Activated gamma-delta T cell (primary cell): ENCODE measurements at places on chromosomes 13 and 19.

- no peak for DNase-seq
These were observed 84.0 kb upstream of the TDRD3 start for GRCh38 chr13:60312851-60313505.

- no peak for DNase-seq
These were observed 4.3 kb upstream of the C5AR1 start for GRCh38 chr19:47305309-47305751.

GRCh38 chr19:33405553-33406461 lies 32.3 kb downstream of the CEBPG start:
- DNase-seq = no peak

GRCh38 chr13:109840201-109840892 lies 54.0 kb upstream of the IRS2 start:
- DNase-seq = no peak

DNA sequence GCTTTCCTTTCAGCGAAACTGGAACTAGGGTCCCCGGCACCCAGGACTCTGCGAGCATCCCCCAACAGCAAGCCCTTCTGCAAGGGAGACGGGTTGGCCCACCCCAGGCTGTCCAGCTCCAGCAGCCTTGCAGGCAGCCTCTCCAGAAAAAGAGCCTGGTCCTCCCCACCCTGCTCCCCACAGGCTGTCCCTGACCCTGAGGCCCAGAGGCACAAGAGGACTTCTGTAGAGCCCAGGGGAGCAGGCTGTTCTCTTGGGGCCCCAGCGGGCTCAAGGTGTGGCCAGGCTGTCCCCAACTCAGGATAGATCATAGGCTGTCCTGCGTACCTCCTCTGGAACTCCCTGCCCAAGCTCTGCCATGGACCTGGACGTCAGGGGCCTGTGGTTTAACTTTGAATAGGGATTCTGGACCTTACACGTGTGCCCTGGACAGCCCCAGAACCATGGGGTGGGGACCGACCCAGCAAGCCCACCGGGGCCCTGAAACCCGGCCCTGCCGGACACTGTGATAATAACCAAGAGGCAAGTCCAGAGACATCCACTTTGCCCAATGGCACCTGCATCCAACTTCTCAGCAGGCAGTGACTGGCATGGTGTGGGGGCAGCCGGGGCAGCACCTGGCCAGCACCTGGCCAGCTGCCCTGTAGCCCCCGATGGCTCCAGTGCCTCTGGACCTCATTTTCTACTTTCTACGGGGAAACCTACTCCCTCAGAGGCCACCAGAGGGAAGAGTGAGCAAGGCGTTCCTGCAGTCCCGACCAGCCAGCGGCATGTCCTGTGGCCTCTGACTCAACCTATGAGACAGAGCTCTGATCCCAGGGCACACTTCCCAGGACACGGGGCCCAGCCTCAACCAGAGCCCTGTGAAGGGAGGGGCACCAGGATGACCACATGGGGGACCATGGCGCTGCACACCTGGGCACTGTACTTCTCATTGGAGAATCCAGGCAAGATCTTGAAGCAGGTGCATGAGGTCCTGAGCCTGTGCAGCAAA lies 50.9 kb upstream of the TPM4 start:
- DNase-seq = no peak

DNA sequence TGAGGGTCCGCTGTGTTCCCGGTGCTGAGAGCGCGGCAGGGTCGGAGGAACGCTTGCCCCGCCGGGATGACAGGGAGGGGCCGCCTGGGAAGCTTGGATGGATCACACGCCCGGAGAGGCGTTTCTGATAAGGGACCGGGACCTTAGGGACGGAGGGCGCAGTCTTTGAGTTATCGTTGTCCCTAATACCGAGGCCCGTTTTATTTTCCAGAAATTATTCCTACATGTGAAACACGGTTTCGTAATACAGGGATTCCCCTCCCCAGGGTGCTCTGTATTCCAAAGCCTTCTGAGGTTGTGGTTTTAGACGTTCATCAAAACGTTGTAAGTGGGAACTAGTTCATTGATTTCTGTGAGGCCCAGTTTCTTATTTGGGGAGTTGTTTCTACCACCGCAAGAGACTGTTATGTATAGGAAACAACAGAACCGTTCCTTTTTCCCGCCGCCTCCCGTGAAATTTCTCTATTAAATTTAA lies 752 bp downstream of the PDCD5 start:
- DNase-seq = no peak

DNA sequence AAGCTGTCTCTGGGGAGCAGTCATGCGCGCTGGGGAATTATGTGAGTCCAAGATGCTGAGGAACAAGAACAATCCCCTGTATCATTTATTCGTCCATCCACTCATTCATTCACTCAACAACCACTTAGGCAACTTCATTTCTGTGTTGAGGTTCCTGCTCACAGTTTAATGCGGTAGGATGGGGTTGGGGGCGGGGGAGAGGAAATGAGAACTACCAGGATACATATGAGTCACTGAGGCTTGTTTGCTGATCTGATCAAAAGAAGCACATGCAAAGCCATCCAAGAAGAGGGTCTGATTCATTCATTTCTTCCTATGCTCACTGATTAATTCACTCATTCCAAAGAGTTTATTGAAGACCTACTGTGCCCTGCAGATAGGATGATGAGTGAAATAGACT lies 20.9 kb downstream of the ZNF536 start:
- no peak for DNase-seq

- DNase-seq = no peak
These were observed 108.0 kb downstream of the KCTD15 start for GRCh38 chr19:33904681-33905080.

DNA sequence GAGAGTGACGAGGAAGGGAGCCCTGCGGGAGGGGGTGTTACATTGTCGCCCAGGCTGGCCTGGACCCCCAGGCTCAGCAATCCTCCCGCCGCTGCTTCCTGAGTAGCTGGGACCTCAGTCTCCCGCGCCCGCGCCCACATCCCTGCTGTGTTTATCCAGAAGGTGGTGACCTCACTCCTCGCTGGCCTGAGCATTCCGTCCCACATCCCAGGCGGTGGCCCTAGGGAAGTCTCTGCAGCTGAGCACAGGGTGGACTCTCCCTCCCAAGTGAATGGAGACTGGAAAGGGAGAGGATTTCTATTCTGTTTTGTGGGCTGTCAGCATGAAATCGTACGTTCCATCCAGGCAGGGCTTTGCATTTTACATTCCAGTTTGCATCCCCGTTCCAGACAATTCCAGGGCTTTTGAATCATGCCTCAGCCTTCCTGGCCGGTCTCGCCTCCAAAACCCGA lies 401 bp upstream of the ZNF765 start:
- no peak for DNase-seq

DNA sequence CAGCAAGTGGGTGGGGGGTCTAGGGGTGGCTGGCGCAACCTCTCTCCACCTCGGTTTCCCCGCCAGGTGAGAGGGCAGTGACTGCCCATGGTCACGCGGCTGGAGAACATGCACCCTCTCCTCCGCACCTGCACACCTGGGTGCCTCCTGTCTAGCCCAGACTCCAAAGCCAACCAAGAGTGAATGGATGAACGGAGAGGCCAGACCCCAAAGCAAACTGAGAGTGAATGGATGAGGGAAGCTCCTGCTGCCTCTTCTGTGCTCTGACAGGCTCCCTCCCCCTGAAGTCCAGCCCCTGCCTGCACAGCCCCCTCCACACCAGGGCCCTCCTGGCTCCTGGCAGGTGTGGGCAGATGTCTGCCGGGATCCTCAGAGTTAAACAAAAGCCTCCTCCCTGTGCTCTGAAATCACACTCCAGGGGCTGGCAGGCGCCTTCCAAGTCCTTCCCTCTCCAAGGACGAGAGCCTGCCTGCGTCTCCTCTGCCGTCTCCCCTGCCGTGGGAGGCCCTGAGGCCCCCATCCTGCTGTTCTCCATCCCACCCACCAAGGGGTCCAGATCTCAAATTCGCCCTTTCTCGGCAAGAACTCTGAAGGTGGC lies 2.2 kb downstream of the SBNO2 start:
- no peak for DNase-seq

DNA sequence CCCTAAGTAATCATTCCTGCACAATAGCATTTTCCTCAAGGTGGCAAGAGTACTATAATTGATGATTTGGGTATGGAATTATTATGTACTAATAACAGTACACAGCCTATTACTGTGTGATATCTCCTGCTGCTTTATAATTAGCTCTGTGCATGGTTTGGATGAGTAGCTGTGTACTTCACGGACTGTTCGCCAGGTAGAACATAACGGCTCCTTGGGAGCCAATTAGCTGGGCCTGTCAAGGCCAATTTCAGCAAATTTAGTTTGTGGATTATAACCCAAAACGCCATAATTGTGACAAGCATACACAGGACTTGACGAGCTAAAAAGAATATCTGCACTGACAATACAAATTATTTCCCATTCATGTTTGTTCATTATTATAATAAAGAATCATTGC lies 1584.2 kb downstream of the SLITRK1 start:
- DNase-seq = no peak

DNA sequence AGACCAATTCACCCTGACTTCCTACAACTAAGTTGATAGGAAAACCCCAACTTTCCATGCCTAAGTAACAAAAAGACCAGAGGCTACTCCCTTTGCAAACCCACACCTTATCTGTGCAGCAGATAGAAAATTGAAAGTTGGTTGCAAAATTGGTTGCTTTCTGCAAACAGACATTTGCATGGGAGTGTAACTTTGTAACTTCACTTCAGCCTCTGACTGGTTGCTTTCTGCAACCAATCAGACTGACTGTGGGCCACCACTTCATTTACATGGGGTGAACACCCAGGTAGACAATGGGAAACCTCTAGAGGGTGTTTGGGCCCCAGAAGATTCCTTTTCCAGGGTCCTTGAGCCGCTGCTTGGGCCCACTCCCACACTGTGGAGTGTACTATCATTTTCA lies 9.8 kb downstream of the TEX30 start:
- DNase-seq = no peak
